ENCODE measurements at places on chromosomes 5 and 9. TPM values are rescaled to one million over a fixed set of nuclear protein-coding genes. Genes with fewer than 3 reads are reported as not detected.

The SOX30 gene
- 0.29 TPM for total RNA-seq

The NEURL1B gene
- total RNA-seq, result 0.30 TPM

The GFI1B gene
- total RNA-seq, result 3.3 TPM

- DNase-seq, result no peak
Observed at GRCh38 chr5:146390469-146390868, 51.8 kb downstream of the POU4F3 start.
